ENCODE measurements at places on chromosomes 11 and 22. TPM values are rescaled to one million over a fixed set of nuclear protein-coding genes. Genes with fewer than 3 reads are reported as not detected.

The ACCS gene
- 38.0 TPM for total RNA-seq

The MYOD1 gene
- not detected for total RNA-seq

The PRR33 gene
- total RNA-seq, result not detected

The DNHD1 gene
- total RNA-seq, result 10.6 TPM

The LTO1 gene
- 28.7 TPM for total RNA-seq

The HSPB2 gene
- not detected for total RNA-seq

The SPTBN2 gene
- total RNA-seq, result 7.3 TPM

The YPEL4 gene
- not detected for total RNA-seq

The PAK1 gene
- 38.2 TPM for total RNA-seq
